CD4-positive, alpha-beta T cell treated with Interleukin-12 subunit alpha and Interleukin-12 subunit beta, for 1 hour (primary cell): ENCODE measurements at places on chromosomes 6 and 20.

DNA sequence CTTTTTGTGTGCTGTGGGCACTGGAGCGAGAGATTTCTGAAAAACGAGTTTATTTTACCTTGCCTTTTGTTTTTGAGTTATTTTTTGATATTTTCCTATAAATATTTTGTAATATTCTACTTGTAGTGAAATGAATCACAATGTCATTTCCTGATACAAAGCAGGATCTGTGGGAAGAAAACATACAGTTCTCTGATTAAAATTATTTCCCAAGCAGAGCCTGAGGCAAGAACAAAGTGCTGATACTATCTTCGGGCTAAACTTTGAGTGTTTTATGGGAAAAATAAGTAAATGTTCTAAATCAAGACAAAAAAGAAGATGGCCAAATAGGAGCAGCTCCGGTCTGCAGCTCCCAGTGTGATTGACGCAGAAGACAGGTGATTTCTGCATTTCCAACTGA, 33.7 kb upstream of the ELOVL5 start:
- DNase-seq, result no peak

GRCh38 chr6:101513181-101513580, 119.7 kb downstream of the GRIK2 start:
- no peak for DNase-seq

DNA sequence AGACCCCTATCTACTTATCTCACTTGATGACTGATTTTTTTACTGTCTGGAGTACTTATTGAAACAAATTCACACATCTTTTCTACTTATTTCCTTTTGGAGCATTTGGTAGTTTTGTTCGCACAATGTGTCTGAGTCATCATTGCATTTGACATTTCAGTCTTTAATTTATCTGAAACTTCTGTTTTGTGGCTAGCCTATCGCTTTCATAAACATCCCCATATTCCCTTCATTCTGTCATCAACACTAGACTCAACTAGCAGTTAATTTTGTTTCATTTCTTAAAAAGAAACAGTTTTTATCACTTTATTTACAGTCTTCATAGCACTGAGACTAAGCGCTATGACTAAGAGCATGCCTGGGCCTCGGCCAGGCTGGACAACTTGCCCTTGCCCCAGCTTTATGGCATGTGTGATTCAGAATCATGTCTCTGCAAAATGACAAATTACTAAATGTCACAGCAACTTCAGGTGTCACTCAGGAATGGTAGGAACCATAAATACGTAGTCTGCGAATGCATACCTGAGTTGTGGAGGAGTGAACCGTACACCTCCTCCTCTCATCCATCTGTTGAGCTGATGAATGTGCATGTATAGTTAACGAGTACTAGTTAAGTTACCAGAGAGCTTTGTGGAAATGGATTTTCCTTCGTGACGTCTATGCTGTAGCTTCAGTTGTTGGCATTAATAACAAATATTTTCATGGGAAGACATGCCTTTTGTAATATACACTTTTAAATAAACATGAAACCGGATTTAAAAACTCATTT, 16.2 kb downstream of the L3MBTL3 start:
- DNase-seq, result no peak

DNA sequence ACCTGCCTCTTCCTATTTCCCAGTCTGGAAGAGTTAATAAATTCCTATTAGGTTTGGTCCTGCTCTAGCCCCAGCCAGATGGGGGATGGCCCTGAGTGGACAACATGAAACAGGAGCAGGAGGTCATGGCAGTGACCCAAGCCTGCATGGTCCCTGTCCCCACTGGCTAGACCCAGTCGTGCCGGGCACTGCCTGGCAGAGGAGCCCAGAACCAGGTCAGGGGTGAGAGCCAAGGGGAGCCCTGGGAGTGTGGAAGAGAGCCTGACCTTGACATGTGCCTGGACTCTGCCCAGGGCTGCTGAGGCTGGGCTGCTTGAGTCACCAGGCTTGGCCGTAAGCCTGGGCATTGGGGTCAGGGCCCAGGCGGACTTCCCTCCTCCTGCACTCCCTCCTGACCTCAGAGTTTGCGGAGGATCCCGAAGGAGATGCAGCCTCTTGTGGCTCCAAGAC, 3.6 kb downstream of the AVP start:
- no peak for DNase-seq

DNA sequence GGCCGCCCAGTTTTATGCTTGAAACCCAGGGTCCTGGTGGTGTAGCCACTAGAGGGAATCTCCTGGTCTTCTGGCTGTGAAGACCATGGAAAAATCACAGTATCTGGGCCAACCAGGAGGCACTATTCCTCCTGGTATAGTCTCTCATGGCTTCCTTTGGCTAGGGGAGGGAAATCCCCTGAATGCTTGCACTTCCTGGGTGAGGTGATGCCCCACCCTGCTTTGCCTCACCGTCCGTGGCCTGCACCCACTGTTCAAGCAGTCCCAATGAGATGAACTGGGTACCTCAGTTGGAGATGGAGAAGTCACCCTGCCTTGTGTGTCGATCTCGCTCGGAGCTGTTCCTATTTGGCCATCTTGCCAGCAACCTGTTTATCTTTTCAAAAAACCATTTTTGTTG, 10.1 kb upstream of the ZNF337 start:
- DNase-seq, result peak; percentile 64

DNA sequence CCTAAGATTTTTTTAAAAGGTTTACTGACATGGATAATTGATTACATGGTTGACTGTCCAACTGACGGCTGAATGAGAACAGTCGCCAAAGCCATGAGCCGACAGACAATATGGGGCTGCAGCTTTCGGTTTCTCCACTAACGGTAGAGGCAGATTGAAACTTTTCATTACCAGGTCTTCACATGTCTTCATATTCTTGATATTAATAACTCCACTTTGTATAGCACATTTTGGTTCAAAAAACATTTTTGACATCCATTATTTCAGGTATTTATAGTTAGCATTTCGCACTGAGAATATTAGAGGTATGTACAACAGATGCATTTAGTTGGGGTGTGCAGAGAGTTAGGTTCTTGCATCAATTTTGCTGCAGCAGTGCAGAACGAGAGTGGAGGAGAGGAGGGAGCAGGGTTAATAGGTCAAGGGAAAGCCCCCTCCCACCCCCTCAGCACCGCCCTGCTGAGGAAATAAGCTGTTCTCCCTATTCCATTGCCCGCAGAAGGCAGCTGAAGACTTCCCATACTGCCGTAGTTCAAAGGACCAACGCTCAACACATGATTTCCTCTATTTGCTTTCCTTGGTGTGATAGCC, 73.6 kb upstream of the ADTRP start:
- no peak for DNase-seq

- no peak for DNase-seq
Observed at GRCh38 chr6:112321941-112322424, 25.1 kb upstream of the RFPL4B start.

GRCh38 chr6:143531720-143532499, 20.4 kb upstream of the FUCA2 start:
- DNase-seq, result no peak

DNA sequence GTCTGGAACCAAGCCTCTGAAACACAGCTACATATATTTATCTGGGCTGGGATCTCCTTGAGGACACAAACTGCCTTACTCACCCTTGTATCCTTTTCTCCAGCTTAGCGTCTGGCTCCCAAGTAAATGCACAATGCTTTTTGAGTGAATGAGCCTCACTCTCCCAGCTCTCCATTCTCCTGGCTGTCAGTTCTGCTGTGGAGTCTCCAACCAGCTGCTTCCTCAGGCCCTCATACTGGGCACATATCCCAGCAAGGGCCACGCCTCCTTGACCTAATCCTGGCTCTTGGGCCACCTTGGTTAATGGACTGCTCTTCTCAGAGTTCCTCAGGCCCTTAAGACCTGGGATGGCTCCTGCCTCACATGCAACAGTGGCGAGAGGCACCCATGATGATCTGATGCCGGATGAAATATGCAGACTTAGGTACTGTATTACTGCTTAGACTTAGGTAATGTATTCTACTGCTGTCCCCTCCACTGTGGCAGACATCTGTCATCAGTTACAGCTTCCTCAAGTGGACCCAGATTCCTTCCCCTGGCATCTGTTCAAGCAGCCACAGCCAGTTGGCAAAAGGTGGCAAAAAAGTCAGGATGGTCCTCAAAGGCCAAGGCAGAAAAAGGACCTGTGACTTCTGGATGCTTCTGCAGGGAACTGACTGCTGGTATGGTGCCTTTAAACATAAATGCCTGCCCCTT, 16.5 kb downstream of the SNHG17 start:
- no peak for DNase-seq

DNA sequence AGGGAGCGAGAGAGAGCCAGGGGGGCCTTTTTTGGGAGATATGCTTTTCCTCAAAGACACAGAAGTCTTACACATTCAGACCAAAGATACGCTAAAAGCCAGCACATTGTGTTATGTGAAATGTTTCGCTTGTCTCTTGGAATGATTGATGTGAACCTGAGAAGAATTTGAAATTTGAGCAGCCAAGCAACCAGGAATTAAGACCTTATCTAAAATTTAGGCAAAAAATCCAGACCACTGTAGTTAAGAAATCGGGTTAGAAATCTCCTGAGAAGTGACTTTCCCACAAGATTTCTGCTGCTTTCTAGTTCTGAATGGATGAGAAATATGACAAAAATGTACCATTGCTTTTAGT, 223.2 kb upstream of the GMDS start:
- DNase-seq, result no peak

DNA sequence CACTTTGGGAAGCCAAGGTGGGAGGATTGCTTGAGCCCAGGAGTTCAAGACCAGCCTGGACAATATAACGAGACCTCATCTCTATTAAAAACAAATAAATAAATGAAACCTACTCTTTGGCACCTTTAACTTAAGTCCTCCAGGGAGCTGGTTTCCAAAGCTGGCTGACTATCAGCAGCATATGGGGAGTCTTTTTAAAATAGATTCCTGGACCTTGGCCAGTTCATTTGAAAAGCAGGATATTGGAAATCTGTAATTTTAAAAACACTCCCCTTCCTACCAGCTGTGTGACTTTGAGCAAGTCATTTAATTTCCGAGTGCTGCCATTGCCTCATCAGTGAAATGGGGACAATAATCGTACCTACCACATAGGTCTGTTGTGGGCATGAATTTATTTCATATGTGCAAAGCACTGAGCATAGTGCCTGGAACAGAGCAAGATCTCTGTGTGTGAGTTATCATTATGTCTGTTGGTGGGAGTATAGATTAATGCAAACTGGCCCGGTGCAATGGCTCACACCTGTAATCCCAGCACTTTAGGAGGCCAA, 40.9 kb upstream of the PTPN1 start:
- no peak for DNase-seq

DNA sequence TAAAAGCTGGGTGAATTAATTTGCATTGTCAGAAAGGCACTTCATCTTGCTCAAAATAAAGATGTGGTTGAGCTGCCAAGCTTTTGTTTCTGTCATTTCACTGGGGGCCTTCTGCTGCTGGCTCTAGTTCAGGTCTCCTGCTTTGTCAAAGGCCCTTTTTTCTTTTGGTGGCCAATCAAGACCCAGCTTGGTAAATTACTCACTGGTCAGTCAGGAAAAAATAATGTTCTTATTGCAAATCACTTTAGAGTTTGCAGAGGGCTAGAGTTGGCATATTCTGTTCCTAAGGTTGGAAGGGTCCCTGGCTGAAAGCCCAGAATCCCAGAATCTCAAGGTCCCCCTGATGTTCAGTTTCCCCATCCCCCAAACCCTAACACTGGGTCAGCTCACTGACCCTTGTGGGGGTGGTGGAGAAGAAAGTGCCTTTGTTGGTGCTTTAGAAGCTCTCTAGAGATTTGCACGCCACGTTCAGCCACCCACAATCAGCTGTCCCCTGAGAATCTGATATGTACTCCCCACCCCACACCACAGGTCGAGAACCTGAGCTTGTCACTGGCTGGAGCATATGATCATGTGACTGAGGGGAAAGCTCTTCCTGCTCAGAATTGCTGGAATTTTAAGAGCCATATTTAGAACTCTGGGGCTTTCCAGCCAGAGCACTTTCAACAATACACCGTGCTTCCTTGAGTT, 21.7 kb upstream of the BNIP5 start:
- no peak for DNase-seq

GRCh38 chr6:139282684-139283083, 9.1 kb downstream of the TXLNB start:
- DNase-seq, result no peak

DNA sequence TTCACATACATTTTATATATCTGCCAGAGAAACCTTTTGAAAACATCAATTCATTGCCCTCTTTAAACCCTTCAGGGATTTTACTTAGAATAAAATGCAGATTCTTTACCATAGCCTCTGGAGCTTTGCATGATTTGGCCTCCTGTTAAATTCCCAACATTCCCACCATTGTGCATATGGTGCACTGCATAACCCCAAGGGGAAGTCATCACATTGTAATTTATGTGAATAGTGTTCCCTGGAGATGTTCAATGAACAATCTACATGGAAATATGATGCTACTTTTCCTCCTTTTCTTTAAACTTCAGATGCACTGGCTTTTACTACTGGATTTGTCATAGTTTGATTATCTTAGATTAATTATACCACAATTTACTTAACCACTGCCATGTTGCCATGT, 94.7 kb downstream of the PHF3 start:
- no peak for DNase-seq

- DNase-seq, result peak; percentile 35
Observed at GRCh38 chr6:129575378-129576118, 134.4 kb downstream of the ARHGAP18 start.
